ENCODE measurements at places on chromosomes 4 and X.
A peak's percentile ranks its signal among the peaks of the same experiment; 100 is the strongest.

- DNase-seq: peak; percentile 8
Observed at GRCh38 chrX:75746891-75747639, 38.0 kb downstream of the MAGEE2 start.

GRCh38 chrX:150476164-150476699 is 92.2 kb upstream of the MTM1 start:
- DNase-seq: no peak

DNA sequence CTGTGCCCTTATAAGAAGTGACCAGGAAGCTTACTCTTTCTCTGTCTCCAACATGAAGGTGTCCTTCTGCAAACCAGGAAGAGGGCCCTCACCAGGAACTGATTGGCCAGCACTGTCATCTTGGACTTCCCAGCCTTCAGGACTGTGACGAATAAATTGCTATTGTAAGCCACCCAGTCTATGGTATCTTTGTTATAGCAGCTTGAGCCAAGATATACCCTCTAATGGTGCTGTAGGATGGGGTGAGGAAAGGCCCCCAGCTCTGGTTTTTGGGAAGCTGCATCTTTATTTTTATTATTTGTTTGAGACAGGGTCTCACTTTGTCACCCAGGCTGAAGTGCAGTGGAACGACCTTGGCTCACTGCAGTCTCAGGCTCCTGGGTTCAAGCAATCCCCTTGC is 1.2 kb upstream of the MGST2 start:
- no peak for DNase-seq

DNA sequence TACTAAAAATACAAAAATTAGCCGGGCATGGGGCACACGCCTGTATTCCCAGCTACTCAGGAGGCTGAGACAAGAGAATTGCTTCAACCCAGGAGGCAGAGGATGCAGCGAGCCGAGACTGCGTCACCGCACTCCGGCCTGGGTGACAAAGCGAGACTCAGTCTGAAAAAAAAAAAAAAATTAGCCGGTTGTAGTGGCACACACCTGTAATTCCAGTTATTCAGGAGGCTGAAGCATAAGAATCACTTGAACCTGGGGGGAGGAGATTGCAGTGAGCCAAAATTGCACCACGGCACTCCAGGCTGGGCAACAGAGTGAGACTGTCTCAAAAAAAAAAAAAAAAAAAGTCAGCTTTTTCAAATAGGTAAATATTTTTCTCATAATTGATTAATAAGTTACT is 71.9 kb downstream of the WDFY3 start:
- no peak for DNase-seq

DNA sequence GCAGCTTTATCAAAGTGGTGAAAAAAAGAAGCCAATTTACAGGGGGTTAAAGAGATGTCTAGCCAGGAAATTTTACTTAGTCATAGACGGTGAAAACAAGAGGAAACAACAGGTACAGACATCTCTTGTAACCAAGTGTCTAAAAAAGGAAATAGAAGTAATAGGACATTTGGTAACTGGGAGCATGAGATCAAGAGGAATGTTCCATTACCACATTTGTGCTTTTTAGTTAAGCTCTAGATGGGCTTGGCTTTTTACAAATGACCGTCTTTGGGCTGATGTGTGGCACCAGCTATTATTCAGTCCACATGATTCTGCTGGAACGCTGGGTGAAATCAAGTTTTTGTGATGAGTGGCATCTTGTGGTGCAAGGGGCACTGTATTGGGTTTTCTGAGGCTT is 179.5 kb downstream of the SMIM20 start:
- DNase-seq: no peak

DNA sequence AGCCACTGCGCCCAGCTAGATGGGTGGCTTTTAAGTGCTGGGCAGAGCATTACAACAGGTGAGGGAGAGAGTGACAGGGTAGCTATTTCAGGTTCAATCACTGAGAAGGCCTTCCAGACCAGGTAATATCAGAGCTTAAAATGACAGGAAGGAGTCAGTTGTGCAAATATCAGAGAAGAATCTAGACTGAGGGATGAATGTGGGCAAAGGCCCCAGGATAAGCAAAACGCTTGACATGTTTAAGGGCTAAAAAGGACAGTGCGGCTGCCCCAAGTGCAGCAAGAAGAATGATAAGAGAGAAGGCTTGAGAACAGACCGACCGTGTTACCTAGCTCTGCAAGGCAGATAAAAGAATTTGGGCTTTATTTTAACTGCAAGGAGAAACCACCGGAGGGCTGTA is 18.6 kb downstream of the AADAT start:
- DNase-seq: no peak

DNA sequence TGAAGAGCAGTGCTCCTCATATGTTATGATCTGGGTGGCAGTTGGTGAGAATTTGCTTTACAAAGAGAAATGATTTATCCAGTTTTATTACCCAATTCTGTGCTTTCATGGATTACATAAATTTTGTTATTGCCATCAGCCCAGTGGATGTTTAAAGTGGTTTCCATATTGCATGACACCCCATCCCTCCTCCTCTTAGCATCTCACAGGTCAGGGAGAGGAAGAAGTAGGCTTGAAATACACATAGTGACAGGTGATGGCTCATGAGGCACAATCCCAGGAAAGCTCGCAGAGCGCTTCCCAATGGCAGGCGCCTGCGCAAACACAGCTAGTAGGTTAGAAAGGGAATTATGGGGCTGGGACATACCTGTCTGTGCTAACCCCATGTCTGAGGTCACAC is 47.7 kb upstream of the GATB start:
- DNase-seq: no peak

DNA sequence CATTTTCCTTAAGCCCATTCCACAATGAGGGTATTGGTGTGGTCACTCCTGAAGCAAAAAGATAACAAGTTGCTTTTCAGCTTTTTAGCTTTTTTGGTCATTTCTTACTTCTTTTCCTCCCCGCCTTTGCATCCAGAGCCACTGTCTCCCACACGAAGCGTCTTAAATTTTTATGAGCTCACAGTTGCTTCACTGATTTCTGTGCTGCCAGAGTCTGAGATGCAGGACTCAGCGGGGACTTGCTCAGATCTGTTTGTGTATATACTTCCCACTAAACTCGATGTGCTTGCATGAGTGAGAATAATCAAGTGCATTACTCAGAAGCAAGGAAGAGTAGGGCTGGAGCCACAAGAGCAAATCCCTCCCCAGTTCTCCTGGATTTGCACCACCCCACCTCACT is 80.2 kb upstream of the FHL1 start:
- no peak for DNase-seq

DNA sequence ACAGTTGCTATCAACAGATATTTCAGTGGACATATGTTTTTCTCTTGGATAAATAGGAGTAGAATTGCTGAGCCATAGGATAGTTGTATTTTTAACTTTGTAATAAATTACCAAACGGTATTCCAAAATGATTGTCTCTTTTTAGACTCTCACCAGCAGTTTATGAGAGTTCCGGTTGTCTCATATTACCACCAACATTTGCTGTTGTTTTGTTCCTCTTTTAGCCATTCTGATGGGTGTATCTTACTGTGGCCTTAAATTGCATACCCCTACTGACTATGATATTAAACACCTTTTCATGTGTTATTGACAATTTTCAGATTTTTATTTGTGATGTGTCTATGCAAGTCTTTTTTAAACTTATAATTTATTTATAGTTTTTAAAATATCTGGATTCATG is 39.7 kb downstream of the SNX25 start:
- no peak for DNase-seq

DNA sequence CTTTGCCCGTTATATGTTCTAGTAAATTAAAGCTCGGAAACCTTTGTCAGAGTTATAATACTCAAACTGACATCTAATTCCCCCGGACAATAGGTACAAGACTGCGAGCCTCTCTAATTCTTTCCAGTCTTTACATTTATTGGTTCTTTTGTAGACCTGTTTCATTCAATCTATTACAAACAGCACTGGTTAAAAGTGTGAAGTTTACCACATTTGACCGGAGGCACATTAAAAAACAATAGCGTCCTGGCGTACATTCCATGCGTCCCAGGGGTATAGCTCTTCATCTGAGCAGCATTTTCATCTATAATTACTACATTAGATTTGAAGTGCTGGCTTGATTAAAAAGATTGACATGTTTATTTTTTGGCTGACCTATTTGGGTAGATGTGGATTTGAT is 49.9 kb upstream of the TENM3 start:
- DNase-seq: no peak

- DNase-seq: no peak
Observed at GRCh38 chr4:24736066-24736465, 59.3 kb upstream of the SOD3 start.

DNA sequence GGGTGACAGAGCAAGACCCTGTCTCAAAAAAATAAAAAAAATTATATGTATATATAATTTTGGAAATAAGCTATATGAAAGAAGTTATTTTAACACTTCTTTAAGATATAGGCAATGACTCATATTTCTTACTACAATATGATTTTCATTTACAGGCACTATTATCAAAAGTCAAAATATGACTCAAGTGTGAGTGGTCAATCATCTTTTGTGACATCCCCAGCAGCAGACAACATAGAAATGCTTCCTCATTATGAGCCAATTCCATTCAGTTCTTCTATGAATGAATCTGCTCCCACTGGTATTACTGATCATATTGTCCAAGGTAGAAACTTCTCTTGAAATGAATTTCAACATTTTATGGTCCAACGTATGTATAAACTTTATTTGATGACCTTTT is 20.8 kb downstream of the OCIAD1 start:
- DNase-seq: no peak

- DNase-seq: no peak
Observed at GRCh38 chrX:39047174-39047573, 245.9 kb downstream of the MID1IP1 start.

- no peak for DNase-seq
Observed at GRCh38 chrX:373641-374471, 12.9 kb downstream of the PPP2R3B start.

GRCh38 chrX:24694825-24695224 is 1.1 kb downstream of the POLA1 start:
- DNase-seq: no peak

DNA sequence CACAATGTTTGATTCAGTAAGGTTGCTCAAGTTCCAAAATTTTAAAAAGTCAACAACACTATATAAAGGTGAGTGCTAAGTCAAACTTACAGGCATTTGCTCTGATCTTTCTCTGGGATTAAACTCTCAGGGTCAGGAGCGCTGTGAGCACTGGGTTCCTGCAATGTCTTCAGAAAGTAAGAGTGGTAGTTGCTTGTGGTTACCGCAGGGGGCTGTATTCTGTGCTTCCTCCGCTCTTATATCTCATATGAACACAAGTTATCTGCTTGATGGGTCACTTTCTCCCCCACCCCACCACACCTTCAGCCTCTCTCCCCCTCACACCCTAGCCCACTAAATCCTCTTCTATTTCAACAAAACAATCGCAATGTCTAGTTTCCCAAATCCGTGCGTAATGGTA is 116.4 kb upstream of the IGSF1 start:
- no peak for DNase-seq
